ENCODE measurements at places on chromosomes 4 and X. TPM values are rescaled to one million over a fixed set of nuclear protein-coding genes. Genes with fewer than 3 reads are reported as not detected.

Gene TMPRSS11A
- not detected for total RNA-seq

Gene GABRG1
- not detected for total RNA-seq

DNA sequence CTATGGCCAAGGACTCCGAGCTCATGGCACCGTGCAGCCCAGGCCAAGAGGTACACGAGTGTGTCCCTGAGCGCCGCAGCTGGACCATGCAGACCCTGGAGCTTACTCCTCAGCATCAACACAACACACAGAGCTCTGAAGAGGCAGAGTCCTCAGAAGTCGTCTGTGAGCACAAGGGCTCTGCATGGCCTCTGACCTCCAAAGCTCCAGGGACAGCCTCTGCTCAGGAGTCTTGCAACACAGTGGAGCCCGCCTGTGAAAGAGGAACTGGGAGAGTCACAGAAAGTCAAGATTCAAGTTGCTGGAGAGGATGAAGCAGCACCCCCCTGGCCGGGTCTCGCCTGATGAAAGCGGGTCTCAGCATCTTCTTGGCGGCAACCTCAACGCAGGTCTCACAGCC is 2.9 kb downstream of the LRPAP1 start:
- no peak for DNase-seq
- peaks cover 18% of the 10 kb centered on the region for H3K36me3 ChIP-seq
- H3K4me3 ChIP-seq, result no peak overlapping the region
- H3K4me1 ChIP-seq, result peaks cover 10% of the 10 kb centered on the region
- H3K27me3 ChIP-seq, result peaks cover 5% of the 10 kb centered on the region

Gene CLDN2
- total RNA-seq, result not detected

Gene JADE3
- total RNA-seq, result 4.7 TPM

Gene FSTL5
- total RNA-seq, result under 0.01 TPM

Measured in IMR-90 (cell line).